ENCODE measurements at places on chromosomes 16 and 17.

DNA sequence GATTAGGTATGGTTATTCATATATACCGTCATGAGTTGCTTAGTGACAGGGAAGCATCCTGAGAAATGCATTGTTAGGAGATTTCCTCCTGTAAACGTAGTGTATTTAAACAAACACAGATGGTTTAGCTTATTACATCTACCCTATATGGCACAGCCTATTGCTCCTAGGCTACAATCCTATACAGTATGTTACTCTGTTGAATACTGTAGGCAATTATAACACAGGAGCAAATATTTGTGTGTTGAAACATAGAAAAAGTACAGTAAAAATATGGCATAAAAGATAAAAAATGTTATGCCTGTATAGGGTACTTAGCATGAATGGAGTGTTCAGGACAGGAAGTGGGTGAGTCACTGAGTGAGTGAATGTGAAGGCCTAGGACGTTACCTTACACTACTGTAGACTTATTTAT, 157.7 kb downstream of the CDH11 start:
- no peaks in the 10 kb centered on the region for H3K4me1 ChIP-seq
- no peaks in the 10 kb centered on the region for H3K27me3 ChIP-seq
- no peaks in the 10 kb centered on the region for H3K36me3 ChIP-seq
- H3K27ac ChIP-seq: no peak overlapping the region

DNA sequence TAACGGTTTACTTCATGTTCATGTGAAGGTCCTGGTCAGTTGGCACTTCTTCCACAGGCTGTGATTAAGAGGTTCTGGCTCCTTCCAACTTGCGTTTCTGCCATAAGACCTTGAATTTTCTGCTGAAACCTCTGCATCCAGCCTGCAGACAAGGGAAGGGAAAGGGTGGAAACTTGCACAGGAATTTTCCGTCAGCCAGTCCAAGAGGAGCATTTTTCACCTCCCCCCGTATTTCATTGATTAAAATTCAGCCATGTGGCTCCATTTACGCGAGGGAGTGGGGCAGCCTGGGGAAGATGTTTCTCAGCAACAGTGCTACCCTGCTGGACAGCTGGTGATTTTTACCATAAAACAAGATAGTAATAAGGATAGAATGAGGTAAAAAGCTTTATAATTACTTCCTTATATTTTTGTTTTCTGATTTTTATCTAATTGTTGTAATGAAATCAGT, 101.5 kb upstream of the SMIM36 start:
- peaks cover 2% of the 10 kb centered on the region for H3K27me3 ChIP-seq
- no peak overlapping the region for H3K27ac ChIP-seq
- H3K4me3 ChIP-seq: no peak overlapping the region
- no peaks in the 10 kb centered on the region for H3K36me3 ChIP-seq
- no peak for DNase-seq
- peaks cover under 1% of the 10 kb centered on the region for H3K4me1 ChIP-seq

DNA sequence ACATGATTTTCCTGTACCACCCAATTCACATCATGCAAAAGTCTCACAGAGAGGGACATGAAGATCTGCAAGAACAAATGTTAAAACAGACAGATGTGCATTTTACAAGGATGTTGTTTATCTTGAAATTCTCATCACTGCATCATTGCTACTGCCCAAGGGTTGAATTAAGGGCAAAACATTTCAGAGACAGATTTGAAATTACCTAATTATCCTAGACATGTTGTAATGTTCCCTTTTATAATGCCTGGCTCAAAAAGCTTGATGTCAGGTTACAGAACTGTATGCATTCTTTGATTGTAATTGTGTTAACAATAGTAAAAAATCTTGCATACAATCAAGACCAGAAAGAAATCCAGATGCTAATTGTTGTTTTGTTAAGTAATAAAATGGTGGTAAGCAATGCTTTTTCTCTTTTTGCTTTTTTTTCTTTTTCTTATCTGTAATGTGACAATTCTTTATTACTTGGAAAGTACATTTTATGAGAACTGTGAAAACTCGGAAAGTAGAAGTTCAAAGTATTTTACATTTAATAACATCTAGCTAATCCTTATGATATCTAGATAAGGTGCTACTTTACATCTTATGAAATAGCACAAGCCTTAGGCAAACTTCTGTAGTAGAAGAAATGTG, 3.6 kb upstream of the DUSP14 start:
- H3K27ac ChIP-seq: no peak overlapping the region
- peaks cover 10% of the 10 kb centered on the region for H3K36me3 ChIP-seq
- DNase-seq: no peak
- H3K4me3 ChIP-seq: no peak overlapping the region

DNA sequence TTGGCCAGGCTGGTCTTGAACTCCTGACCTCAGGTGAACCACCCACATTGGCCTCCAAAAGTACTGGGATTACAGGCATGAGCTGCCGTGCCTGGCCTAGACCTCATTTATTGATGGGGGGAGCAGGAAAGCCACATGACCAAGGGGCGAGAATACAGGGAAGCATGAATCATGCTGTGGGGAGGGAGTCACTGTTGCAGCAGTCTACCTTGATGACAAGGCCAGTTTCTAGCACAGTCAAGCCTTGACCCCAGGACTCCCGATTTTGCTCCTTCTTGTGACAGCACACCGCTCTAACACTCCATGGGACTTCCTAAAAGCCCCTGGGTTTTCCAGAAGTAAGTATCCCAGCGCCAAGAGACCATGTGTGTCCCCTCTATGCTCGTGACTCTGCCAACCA, 42.9 kb upstream of the IRF8 start:
- H3K27me3 ChIP-seq: peaks cover 8% of the 10 kb centered on the region
- no peak overlapping the region for H3K4me3 ChIP-seq
- no peak for DNase-seq
- no peaks in the 10 kb centered on the region for H3K36me3 ChIP-seq
- H3K4me1 ChIP-seq: no peaks in the 10 kb centered on the region

- DNase-seq: no peak
- peaks cover 13% of the 10 kb centered on the region for H3K4me1 ChIP-seq
- H3K27me3 ChIP-seq: no peaks in the 10 kb centered on the region
Measured at GRCh38 chr17:82776454-82776853, 24.6 kb downstream of the TBCD start.

DNA sequence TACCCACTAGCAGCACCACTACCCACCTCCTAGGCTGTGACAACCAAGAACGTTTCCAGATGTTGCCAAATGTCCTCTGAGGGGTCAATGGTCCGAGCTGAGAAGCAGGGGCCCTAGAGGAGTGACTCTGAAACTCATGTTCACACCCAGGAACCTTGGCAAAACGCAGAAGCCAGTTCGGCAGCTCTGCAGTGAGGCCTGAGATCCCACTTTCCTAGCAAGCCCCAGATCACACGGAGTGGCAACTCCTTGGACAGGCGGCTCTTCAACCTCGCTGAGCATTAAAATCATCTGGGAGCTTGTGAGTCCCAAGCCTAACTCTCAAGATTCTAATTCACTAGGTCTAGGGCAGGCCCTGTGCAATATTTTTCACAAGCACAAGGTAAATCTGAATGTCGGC, 17.3 kb downstream of the ELAC2 start:
- H3K27ac ChIP-seq: no peak overlapping the region
- no peaks in the 10 kb centered on the region for H3K27me3 ChIP-seq

GRCh38 chr17:6713918-6714271, 726 bp upstream of the SLC13A5 start:
- no peak overlapping the region for H3K27ac ChIP-seq
- H3K27me3 ChIP-seq: peaks cover 66% of the 10 kb centered on the region
- no peaks in the 10 kb centered on the region for H3K36me3 ChIP-seq
- peaks cover 16% of the 10 kb centered on the region for H3K4me1 ChIP-seq
- no peak for DNase-seq

GRCh38 chr17:80573701-80574100, 29.1 kb downstream of the RPTOR start:
- no peak overlapping the region for H3K27ac ChIP-seq
- no peak overlapping the region for H3K4me3 ChIP-seq
- DNase-seq: no peak
- no peaks in the 10 kb centered on the region for H3K27me3 ChIP-seq

GRCh38 chr16:557463-558297, 2.5 kb upstream of the PRR35 start:
- no peak for DNase-seq
- no peaks in the 10 kb centered on the region for H3K4me1 ChIP-seq
- no peak overlapping the region for H3K27ac ChIP-seq
- H3K36me3 ChIP-seq: no peaks in the 10 kb centered on the region
- peaks cover 12% of the 10 kb centered on the region for H3K27me3 ChIP-seq

DNA sequence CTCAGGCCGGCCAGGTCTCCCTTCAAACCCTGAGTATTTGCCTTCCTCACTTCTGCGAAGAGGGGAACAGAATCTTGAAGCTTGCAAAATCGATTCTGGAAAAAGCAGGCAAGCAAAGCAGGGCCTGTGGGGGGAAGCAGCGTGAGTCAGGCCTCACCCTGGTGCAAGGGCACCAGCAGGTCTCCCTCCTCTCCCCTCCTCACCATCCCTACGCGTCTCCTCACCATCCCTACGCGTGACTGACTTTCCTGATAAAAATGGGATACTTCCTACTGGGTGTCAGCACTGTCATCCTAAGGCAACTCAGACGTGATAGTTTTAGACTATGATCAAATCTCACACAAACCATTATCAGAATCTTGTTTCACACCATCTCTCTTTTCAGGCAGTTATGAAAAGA, 12.1 kb downstream of the CMTM3 start:
- no peak for DNase-seq
- no peaks in the 10 kb centered on the region for H3K27me3 ChIP-seq
- H3K27ac ChIP-seq: no peak overlapping the region
- peaks cover 17% of the 10 kb centered on the region for H3K36me3 ChIP-seq
- no peak overlapping the region for H3K4me3 ChIP-seq
